ENCODE measurements at places on chromosomes 13 and 19.

GRCh38 chr13:106475852-106476251, 59.6 kb downstream of the EFNB2 start:
- no peak for DNase-seq

GRCh38 chr13:79645569-79645968, 164.6 kb downstream of the NDFIP2 start:
- no peak for DNase-seq

DNA sequence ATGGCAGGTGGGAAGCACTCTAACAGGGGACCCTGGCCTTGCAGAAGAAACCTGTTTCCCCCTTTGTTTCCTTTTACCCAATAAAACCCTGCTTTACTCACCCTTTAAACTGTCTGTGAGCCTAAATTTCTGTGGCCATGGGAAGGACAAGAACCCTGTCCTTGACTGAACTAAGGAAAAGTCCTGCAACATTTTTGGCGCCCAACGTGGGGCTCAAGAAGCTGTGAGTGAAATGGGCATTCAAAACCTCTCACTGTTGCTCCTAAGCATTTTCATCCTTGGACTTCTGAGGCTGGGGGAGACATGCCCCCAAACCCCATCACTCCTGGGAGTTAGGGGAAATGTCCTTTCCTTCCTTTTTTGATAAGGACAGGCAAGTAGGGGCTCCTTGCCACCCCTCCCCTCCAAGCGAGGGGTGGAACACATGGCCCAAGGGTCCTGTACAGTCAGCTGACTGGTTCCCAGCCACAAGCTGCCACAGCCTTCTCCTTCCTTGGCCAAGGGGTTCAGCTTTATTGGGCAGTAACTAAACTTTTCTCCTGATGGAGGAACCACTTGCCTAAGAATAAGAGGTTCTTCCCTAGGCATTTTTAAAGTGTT, 381.6 kb downstream of the KLF5 start:
- DNase-seq: no peak

DNA sequence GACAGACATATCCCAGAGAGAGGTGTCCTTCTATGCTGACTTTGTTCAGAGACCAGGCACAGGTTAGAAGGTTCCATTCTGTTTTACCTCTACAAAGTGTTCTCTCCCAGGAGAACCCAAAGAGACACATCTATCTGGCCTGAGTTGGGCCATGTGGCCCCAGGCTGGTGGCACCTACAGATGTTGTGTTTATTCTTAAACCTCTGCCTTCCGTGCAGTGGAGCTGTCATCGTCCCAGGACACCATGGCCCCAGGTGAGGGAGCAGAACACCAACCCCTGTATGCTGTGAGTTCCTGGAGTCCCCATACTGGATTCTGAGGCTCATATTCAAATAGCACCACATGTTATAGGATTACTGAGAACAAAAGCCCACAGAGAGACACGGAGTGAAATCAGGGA, 3.9 kb downstream of the KIR3DL3 start:
- no peak for DNase-seq

GRCh38 chr19:49524812-49525455, 2.9 kb upstream of the RCN3 start:
- no peak for DNase-seq

DNA sequence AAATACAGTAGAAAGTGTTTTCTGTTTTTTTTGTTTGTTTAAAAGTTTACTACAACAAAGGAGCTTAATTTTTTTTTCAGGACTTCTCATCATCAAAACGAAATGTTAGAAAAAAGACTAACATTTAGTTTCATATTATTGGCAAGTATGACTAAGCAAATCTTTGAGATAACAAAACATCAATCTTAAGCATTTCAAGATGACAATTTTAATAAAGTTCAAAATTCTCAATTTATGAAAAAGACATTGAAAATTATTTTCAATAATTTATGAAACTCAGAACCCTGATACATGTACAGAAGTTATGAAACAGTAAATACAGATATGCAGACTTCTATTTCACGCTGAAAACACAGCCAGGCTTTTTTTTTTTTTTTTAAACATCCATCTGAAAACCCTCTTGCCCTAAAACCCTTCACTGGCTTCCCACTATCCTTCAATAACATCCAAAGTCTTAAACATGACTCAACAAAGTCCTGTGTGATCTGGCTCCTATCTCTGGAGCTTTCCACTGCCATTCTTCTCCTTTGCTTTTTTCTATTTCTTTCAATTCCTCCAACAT, 3.9 kb downstream of the RBM26 start:
- DNase-seq: no peak

DNA sequence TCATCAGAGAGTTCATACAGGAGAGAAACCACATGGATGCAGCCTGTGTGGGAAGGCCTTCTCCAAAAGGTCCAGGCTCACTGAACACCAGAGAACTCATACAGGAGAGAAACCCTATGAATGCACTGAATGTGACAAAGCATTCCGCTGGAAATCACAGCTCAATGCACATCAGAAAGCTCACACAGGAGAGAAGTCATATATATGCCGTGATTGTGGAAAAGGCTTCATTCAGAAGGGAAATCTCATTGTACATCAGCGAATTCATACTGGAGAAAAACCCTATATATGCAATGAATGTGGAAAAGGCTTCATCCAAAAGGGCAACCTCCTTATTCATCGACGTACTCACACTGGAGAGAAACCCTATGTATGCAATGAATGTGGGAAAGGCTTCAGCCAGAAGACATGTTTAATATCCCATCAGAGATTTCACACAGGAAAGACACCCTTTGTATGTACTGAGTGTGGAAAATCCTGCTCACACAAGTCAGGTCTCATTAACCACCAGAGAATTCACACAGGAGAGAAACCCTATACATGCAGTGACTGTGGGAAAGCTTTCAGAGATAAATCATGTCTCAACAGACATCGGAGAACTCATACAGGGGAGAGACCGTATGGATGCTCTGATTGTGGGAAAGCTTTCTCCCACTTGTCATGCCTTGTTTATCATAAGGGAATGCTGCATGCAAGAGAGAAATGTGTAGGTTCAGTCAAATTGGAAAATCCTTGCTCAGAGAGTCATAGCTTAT, 17.7 kb downstream of the ZNF613 start:
- no peak for DNase-seq

DNA sequence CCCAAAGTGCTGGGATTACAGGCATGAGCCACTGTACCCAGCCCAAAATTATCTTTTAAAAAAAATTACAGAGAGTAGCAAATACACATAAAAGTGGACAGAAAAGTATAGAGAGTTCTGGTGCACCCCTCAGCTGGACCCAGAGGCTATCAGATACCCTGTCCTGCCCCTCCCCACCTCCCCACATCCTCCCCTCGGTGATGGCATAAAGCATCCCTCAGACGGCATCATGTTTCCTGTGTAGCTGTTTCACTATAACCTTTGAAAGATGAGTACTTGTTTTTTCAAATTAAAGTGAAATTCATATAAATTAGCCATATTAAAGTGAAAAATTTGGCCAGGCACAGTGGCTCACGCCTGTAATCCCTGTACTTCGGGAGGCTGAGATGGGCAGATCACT, 20.1 kb downstream of the SLC27A1 start:
- peak; percentile 64 for DNase-seq

DNA sequence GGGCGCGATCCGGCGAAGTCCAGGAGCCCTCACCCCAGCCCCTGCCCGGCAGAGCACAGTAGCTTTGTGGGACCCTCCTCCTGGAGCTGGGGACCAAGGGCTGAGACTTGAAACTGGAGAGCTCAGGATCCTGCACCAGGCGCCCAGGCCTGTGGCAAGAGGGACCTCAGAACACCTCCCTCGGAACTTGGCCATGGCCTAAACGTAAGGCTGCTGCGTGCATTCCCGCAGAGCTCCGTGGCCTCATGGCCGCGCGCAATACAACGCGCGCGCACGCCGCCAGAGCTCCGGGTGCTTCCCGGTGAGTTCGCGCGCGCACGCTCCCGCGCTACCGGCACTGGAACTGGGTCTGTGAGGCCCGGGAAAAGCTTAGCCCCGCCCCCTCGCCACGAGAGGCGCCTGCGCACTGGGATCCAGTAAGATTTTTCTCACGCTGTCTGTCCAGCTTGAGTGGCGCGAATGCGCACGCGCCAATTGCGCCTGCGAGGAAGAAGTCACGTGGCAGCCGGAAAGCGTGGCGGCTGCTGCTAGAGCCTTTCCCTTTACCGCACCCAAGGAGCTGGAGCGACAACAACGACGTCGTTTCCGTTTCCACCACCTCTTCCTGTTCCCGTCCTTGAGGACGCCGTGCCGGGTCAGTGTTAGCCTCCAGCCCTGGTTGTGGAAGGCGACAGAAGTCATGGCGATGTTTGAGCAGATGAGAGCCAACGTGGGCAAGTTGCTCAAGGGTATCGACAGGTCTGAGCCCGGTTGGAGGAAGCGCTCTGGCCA, at the start of gene EIF3K:
Gene EIF3K (plus strand): TSS at position 599 of the 771 bp plus-strand sequence. CDS start 81 bp downstream, at position 680.
- peak; percentile 96 for DNase-seq

- DNase-seq: no peak
Observed at GRCh38 chr19:10819124-10820060, 16.6 kb downstream of the TMED1 start.

GRCh38 chr13:80444240-80445015, 103.5 kb upstream of the SPRY2 start:
- DNase-seq: no peak

GRCh38 chr13:86840250-86841191, 830.6 kb upstream of the SLITRK5 start:
- no peak for DNase-seq

DNA sequence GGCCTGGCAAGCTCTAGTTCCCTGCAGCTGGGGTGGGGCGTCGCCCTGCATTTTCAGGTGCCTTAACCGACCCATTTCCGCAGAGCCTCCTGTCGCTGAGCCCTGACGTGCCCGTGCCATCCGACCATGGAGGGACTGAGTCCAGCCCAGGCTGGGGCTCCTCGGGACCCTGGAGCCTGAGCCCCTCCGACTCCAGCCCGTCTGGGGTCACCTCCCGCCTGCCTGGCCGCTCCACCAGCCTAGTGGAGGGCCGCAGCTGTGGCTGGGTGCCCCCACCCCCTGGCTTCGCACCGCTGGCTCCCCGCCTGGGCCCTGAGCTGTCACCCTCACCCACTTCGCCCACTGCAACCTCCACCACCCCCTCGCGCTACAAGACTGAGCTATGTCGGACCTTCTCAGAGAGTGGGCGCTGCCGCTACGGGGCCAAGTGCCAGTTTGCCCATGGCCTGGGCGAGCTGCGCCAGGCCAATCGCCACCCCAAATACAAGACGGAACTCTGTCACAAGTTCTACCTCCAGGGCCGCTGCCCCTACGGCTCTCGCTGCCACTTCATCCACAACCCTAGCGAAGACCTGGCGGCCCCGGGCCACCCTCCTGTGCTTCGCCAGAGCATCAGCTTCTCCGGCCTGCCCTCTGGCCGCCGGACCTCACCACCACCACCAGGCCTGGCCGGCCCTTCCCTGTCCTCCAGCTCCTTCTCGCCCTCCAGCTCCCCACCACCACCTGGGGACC, 1.2 kb downstream of the ZFP36 start:
- DNase-seq: no peak

- peak; percentile 33 for DNase-seq
Observed at GRCh38 chr13:43804461-43805070, 17.8 kb upstream of the ENOX1 start.

GRCh38 chr13:53250272-53250875, 221.8 kb downstream of the OLFM4 start:
- no peak for DNase-seq

DNA sequence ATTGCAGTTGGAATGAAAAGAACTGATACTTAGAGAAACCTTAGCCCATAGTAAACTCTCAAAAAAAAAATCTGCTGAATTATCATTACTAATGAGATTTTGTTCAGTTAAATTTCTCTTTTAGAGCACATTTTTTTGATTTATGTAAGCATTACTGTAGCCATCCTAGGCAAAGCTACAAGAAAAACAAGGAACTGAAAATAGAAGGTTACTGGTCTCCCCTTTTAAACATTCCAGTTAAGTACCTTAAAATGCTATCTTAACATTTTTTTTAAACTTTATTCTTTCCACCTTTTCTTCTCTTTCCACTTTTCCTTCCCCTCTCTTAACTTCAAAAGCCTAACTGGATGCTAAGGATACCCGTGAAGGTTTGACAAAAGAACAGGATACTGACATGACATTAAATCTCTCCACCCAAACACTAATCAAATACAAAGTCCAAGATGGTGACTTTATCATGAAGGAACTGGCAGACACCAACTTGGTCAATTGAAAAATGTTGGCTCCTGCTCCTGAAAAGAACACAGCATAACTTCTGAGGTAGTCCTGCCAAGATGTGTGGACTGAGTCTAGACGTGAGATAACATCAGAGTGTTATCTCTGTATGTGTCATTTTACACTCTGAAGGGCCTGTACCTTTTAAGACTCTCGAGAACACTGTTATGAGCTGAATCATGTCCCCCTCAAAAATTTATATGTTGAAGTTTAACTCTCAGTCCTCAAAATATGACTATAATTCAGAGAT, 29.5 kb upstream of the SACS start:
- no peak for DNase-seq

- no peak for DNase-seq
Observed at GRCh38 chr13:67549331-67549730, 319.2 kb upstream of the PCDH9 start.

GRCh38 chr19:19185853-19186740, 5.9 kb downstream of the BORCS8 start:
- peak; percentile 69 for DNase-seq

DNA sequence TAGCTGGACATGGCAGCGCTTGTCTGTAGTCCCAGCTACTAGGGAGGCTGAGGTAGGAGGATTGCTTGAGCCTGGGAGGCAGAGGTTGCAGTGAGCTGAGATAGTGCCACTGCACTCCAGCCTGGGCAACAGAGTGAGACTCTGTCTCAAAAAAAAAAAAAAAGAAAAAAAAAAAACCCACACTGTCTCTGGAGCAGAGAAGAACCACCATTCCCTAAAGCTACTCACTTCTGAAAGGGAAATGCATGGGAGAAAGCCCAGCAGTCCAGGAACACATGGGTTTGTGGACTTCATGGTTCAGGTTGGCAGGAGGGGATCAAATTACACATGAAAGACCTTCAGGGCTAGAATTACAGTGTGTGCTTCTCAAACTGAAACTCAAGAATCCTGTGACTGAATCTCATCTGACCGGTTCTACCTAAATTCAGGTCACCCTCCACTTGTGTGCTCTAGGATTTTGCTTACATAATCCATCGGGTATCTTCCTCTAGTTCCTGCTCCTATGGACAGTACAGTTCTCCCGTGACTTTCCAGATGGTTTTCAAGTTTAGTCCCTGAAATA, 30.2 kb upstream of the CPB2 start:
- no peak for DNase-seq

GRCh38 chr13:80469105-80469852, 128.4 kb upstream of the SPRY2 start:
- no peak for DNase-seq

- DNase-seq: no peak
Observed at GRCh38 chr13:60707878-60708277, 310.9 kb downstream of the TDRD3 start.

GRCh38 chr19:46299004-46299509, 2.2 kb downstream of the HIF3A start:
- DNase-seq: no peak

- no peak for DNase-seq
Observed at GRCh38 chr13:91986761-91987483, 588.5 kb downstream of the GPC5 start.
